ENCODE measurements at places on chromosomes 5 and 9.
A peak's percentile ranks its signal among the peaks of the same experiment; 100 is the strongest.

DNA sequence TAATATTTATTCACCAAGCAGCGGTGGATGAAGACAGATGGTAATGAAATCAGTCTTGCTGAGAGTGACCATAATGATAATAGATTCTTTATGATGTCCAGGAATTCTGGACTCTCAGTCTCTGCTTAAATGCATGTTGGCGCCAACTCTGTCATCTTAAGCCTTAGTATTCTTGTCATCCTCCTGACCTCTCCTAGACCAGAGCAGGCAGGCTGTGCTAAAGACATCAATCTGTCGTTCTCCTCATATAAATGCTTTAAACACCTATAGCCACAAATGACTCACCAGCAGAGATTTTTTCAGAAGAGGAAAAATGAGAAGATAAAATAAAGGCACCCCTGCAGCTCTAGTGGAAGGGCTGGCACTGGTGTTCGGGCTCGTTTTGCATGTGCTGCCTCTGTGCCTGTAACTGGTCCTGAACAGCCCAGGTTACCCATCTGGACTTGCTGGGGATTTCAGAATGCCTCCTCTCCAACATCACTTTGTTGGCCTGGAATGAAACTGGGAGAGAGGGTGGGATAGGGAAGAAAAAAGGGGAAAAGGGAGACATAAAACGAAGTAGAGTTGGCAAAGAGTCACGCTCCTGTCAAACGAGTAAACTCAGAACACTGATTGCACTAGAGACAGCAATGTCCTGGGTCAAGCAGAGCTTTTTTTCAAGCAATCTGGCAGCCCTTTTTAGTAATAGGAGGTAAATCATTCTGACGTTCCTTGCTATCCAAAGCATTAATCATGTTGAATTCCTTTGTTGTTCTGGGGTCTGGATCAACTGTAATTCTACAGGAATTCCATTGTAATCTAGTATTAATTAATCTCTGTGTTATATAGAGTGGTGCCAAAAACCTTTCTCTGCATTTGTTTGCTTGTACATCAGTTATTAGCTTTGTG is 195.5 kb upstream of the CLINT1 start:
- DNase-seq = no peak

DNA sequence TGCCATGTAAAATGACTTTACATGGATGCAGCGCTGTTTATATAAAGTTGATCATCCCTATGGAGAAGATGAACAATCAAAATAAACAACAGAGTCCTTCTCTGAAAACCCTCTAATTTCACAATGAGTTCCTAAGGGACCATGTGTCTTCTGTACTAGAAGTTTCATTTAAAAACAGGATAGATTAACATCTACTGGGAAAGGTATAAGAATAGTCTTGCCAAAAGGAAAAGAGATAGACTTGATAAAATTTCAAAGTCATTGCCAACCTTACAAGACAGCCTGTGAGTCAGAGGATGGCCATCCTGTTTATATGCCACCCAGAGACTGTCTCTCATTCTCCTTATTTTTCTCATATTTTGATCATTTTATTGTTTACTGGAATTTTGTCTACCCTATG is 367.1 kb upstream of the PDE4D start:
- DNase-seq = no peak

DNA sequence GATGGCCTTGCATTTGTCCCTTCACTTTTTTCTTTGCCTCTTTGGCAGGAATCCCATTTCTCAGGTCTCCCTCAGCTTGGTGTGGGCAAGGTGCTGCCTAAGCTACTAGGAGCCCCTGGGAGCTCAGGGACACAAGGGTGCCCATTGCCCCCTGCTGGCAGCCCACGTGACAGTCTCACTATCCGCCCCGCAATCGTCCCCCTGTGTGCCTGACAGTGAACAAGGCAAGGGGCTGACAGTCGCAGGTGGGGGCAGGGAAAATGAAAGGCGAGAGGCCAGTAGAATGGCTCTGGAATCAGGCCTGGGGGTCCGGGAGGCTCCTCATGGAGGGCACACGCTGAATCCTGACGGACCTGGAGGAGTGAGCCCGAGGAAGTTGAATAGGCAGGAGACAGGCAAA is 2.0 kb upstream of the PCDH12 start:
- no peak for DNase-seq

DNA sequence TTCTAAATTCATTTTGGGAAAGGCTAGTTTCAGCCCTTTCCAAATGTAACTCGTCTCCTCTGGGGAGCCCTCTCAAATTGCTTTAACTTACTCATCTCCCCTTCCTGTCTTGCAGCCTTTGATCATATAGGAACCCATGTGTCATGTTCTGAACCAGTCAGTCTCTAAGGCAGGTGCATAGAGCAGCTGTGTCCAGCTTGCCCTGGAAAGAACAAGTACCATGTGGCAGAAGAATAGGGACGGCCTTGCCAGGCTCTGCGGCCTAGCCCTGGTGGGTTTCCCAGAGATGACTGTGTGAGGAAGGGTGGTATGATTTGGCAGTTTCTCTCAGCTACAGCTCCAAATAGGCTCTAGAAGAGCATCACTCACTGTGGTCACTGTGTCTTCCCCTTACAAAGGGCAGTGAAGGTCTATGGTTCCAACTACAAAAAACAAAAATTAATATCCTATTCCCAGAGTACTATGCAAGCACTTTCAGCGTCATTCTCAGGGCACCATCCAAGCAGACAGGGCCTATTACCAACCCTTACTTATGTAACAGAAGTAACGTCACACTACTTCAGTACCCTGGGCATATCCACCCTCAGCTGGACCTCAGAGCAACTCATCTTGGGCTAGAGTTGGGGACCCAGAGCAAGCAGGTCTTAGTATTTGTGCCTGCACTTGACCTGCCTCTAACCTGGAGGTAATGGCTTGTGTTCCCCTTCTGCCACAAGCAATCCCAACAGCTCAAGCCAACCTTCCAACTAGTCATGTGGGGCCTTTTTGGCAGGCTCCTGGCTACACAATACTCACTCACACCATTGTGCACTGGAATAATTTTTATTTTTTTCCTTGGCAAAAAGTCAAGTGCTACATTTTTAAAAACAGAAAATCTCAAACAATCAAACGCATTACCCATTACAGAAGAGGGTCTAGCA is 37.2 kb upstream of the UBAP2 start:
- DNase-seq = no peak

GRCh38 chr9:94668928-94669729 is 29.8 kb upstream of the FBP1 start:
- DNase-seq = peak; percentile 15

DNA sequence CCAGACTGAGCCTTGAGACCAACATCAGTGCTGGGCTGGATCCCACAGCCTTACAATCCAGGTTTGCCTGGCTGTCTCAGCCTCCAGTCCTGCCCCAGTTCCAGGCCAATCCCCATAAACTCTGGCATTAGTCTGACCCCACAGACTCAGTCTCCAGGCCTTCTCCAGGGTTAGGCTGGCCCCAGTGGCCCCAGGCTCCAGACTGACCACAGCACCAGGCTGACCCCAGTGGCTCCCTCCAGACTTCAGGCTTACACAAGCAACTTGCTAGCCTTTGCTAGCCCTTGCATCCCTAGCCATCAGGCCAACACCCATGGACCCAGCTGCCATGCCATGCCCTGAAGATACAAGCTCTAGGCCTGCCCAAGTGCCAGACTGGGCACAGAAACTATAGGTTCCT is 1326.0 kb upstream of the C9orf72 start:
- no peak for DNase-seq

- no peak for DNase-seq
Observed at GRCh38 chr5:10590226-10590999, 26.5 kb downstream of the ANKRD33B start.

DNA sequence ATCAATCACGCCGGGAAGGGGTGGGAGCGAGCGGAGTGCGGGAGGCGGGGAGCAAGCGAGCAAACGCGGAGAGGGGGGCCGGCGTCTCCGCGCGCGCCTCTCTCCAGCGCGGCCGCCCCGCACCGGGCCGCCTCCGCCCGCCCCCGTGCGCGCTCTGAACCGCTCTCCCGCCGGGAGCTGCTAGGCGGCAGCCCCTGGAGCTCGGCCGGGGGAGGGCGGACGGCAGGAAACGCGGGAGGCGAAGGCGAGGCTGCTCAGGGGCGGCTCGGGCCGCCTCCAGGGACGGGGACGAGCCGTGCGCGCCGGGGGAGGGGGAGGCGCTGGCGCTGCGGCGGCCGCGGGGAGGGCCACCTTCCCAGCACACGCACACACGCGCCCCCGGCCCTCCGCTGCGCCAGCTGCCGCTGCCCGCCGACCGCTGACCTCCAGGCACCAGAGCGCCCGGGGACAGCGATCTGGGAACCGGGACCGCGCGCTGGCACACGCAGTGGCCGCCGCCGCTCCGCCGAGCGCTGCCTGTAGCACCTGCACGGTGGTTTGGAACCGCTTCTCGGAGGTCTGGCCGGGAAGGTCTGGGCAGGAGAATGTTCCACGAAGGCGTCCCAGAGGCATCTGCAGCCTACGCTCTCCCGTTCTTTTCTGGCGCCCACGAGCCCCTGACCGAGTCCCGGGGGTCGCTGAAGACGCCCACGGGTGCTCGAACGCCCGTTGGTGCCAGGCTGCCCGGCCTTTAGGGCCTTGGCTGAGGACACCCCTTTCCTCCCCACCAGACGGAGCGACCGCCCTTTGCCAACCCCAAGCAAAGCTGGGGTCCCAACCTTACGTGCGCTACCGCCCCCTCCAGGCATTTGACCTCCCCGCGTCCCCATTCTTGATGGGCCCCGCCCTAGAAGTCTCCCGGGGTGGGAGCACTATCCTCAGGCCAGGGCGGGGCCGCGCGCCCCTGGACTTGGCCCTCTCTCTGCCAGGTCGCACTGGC is at the start of gene GABBR2:
GABBR2 (minus strand) TSS at position 3 of the 979 bp plus-strand sequence. CDS start 198 bp downstream, outside the sequence.
- no peak for DNase-seq

DNA sequence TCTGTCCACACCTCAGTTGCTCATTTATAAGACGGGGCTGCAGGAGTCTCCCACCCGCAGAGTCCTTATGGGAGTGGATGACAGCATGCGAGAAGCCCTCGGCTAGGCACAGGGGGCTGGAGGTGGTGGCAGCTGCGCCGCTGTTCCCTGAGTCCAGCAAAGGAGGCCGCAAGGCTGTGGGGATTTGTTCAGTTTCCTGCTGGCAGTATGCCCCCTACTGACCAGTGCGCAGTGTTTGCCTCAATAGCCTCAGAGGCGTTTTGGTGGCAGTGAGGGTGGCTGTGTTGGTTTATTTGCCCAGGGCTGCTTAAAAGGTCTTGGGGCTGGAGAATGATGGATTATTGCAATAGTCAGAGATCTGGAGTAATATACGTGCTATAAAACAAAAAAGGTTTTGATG is 176.3 kb upstream of the OTULINL start:
- DNase-seq = no peak

DNA sequence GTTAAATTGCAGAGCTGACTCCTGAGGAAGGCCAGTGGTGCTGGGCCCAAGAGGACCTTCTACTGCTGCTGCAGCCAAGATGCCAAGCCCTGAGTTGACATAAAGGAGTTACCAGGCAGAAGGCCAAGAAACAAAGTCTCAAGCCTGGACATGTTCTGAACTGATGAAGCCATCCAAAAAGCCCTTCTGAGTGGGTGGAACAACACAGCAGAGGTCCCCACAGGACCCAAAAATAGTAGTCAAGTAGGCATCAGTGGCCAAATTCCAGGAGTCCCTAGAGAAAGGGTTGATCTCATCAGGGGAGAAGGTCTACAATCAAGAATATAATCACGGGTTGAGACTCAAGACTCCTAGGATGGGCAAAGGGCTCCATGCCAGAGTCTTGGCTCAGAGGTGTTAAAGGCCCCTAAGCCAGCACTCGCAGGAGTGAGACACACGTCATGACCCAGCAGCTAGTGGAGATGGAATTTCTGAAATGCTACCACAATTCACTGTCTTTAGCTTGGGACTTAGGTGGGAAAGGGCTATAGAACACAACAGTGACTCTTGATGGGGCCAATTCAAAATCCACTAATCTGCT is 119.7 kb downstream of the FANCC start:
- no peak for DNase-seq

DNA sequence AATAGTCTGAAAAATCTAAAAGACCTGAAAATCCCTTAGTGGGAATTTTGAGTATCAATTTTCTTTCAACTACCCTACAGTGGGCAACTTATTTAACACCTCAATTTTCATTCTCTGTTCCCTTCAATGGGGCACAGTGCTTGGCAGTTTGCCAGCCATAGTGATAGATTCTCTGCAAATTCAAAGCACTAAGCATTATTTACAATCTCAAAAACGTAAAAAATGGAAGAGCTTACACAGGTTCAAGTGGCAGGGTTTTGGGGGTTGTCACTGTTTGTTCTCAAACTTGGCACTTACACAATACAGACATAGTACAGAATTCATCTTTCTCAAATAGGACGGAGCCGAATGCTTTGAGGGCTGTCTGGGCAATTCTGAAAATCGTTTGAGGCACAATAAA is 515.0 kb downstream of the EFNA5 start:
- no peak for DNase-seq

DNA sequence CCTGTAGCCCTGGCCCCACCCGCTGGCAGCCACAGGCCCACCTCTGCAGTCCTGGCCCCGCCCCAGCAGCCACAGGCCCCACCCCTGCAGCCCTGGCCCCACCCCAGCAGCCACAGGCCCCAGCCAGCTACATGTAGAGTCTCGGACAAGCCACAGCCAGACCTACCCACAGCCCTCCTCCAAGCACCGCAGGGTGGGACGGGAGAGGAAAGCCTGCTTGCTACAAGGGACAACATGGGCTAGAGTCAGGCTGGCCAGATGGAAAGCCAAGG is 49.5 kb upstream of the SARDH start:
- no peak for DNase-seq
